ENCODE measurements at places on chromosomes 1 and 21.
A peak's percentile ranks its signal among the peaks of the same experiment; 100 is the strongest.

GRCh38 chr1:98493469-98493868 is 168.1 kb upstream of the SNX7 start:
- DNase-seq = no peak

DNA sequence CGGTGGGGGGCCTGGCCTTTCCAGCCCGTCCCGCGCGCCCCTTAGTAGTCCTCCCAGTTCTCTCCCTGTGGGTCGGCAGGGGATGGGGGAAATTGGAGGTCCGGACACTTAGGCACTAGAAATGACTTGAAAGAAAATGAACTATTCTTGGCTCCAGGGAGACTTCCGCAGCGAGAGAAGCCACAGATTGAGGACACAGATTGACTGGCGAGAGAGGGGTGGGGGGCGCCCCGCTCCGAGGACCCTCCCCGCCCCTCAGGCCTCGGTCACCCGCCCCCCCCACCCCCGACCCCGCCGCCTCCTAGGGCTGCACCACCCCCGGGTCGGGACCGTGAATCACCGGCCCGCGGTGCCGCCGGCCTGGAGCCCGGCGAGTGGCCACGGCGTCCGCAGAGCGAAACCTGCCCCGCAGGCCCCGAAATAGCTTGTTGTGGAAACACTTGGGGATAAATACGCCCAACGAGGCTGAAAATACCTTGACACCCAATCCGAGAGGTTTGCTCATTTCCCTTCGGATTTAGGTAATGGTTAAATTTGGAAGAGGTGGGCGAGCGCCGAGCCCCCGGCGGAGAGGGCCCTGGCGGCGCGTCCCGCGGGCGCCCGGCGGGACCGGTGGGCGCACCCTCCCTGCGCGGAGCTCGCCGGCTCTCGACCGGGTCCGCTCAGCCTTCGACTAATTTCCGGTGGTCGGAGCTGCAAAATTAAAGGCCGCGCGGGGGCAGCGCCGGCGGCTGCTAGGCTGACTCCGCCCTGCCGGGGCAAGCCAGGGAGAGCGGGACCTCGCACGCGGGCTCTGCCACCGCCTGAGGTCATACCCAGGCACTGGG is at the start of gene GFI1:
Gene GFI1 (minus strand): TSS at position 675 of the 827 bp plus-strand sequence. CDS start 3,438 bp downstream, outside the sequence.
- DNase-seq = peak; percentile 23

DNA sequence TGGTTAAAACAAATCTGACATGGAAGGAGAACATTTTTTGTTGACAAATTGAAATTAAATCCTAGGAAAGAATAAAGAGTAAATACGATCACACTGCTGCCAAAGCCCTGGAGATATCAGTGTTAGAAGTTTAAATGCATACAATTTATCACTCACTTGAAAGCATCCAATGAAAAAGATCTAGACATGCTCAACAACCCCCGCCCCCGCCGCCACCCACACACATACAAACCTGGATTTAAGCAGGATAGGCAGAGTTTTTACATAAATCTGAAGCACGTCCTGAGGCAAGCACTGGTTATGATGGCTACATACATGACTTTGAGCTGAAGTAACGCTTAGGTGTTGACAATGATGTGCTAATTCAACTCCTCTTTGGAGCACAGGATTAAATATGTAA is 58.5 kb downstream of the LYST start:
- DNase-seq = no peak

- DNase-seq = no peak
Observed at GRCh38 chr1:30726236-30726635, 2.9 kb upstream of the MATN1 start.

DNA sequence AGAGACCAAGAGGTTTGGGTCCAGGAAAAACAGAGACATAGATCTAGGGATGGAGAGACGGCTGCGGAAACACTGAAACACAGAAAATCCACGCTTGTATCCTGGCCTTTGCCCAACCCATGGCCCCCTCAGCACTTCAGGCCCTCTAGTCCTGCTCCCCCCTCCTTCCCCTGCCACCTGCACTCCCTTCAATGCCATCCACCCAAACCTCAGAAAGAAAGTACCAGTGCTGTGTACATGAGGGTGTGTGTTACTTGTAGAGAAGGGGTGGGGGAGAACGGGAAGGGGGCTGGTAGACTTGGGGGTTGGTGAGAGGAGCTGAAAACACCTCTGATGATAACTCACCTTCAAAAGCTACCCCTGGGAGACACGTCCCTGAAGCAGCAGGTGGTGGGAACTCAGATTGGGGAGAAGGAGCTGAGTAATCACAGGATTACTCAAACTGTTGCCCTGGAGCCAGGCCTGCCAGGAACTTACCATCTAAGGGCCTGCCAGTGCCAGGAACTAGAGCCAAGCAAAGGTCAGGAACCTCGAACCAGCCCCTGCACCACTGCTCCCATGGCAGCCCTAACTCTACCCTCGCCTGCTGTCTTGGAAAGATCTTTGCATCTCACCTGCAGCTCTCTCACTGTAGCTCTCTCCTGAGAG is 11.5 kb downstream of the RORC start:
- DNase-seq = no peak

DNA sequence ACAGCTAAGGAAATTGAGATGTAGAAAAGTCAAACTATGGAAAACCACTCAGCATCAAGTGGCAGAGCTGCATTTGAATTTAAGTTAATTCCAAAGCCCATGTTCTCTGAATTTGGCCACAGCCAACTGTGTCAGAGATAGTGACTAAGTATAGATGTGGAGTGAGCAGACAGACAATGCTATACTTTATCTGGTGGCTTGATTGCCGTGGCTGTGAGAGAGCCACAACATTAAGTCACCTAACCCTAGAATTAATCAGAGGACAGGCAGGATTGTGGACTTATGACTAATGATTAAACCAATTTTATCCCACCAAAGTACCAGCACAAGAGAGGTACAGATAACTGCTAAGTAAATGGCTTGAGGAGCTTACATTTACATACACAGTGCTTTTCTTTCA is 209.8 kb downstream of the TPR start:
- DNase-seq = no peak

- DNase-seq = peak; percentile 42
Observed at GRCh38 chr1:66478116-66478515, 55.8 kb upstream of the SGIP1 start.

- peak; percentile 77 for DNase-seq
Observed at GRCh38 chr1:15616373-15617172, 685 bp upstream of the DDI2 start.

DNA sequence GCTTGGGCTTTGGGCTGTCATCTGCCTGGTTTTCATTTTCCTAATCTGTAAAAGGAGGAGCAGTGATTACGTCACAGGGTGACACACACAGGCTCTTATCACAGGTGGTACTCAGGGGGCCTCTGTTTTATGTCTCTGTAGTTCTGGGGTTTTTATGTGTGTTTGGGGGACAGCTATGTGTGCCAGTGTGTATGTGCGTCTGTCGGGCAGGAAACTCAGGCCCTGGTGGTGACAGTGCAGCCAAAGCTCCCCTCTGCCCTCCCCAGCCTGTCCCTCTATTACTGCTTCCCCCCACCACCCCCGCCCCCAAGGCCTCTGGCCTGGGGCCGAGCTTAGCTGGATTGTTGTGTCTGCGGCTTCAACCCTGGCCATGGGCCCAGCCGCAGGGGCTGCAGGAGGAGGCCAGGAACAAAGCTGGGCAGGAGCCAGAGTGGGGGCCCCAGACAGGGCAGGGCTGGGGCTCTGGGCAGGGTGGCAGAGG is 13.3 kb downstream of the MFAP2 start:
- DNase-seq = peak; percentile 85

- DNase-seq = no peak
Observed at GRCh38 chr1:20997602-20998224, 179.0 kb downstream of the EIF4G3 start.

DNA sequence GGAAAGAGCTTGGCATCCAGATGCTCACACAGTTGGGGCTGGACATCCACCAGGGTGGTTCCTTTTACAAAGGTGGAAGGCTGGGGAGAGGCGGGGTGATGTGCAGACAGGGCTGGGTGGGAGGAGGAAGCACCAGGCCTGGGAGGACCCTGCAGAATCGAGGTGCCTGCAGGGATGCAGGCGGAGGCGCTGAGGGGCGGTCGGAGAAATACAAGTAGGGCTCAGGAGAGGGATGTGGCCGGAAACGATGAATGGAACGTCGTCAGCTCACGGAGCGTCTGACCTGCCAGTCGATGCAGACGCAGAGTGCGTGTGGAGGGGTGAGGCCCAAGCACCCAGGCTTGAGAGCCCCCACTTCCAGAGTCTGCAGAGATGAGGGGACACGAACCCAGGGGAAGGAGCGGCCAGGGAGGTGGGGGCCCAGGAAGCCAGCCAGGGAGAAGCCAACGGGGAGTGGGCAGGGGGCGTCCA is 63.4 kb downstream of the TRIM11 start:
- DNase-seq = no peak

DNA sequence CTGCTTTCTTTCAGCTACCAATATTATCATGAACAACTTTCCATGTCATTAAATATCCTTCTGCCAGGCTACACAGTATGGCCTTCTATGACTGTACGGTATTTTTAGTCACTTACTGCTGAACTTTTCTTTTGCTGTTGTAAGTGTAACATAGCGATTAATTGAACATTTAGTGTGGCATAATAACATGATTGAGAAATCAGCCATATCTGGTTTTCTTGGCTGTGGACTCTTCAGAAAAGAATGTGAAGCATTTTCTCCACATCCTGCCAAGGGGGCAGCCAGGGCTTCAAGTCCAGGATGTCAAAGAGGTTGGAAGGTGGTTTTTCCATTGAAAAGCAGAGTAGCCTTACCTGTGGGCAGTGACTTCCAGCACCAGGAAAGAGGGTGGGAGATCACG is 8.8 kb upstream of the AHCYL1 start:
- peak; percentile 88 for DNase-seq

GRCh38 chr1:200706111-200706814 is 32.4 kb upstream of the CAMSAP2 start:
- no peak for DNase-seq

GRCh38 chr1:58017641-58018040 is 528.9 kb downstream of the OMA1 start:
- DNase-seq = no peak

DNA sequence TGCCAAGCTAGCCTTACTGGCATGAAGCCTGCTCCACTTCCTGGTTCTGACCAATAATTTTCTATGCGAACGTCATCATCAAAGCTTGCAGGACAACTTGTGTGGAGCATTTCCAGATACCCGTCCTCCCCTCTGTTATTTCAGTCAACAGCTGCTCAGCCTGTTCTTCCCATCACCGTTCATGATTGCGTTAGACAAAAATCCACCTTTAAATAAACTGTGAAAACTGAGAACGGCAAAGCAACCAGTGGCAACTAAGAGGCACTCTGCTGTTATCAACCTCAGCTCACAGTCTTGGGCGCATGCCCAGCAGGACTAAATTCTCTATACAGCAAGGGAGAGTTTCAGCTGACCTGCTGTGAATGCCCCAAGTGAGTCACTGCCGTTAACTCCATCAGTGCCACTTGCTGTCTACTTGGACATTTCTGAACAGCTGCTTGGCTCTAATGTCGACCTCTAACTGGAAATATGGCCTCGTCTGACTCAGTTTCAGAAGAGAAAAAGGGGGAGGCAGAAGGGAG is 207.4 kb upstream of the RUNX1 start:
- peak; percentile 99 for DNase-seq

GRCh38 chr21:33668180-33668579 is 25.9 kb downstream of the ITSN1 start:
- no peak for DNase-seq

GRCh38 chr21:19218163-19218562 is 814.6 kb upstream of the TMPRSS15 start:
- no peak for DNase-seq

- no peak for DNase-seq
Observed at GRCh38 chr1:109816975-109817535, 53.3 kb upstream of the EPS8L3 start.

DNA sequence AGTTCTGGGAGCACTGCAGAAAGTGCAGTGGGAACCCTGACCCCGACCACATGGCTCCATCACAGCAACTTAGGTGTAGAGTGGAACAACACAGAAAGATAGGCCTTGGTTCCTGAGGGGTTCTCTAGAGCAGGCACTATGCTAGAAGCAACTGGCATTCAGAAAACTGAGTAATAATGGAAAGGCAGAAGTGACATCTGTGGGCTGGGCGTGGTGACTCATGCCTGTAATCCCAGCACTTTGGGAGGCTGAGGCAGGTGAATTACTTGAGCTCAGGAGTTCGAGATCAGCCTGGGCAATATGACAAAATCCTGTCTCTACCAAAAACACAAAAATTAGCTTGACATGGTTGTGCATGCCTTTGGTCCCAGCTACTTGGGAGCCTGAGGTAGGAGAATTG is 5.3 kb downstream of the MRPS15 start:
- no peak for DNase-seq

DNA sequence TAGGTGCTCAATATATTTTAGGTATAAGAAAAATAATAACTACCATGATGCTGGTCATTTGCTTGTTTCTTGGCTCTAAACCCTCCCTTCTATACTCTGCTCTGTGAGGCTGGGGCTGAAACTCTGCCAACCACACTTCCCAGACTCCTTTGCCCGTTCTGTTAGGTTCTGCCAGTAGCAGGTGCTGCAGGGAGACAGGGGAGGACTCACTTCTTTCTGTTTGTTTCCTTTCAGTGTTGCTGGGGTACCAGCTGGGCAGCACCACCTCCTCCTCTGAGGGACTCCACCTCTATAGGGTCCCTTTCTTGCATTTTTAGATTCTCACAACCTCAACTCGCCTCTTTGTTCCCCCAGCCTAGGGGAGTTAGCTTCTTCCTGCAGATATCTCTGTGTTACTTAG is 17.0 kb upstream of the SH2D2A start:
- DNase-seq = no peak

GRCh38 chr1:180269645-180270529 is 39.8 kb downstream of the LHX4 start:
- no peak for DNase-seq

DNA sequence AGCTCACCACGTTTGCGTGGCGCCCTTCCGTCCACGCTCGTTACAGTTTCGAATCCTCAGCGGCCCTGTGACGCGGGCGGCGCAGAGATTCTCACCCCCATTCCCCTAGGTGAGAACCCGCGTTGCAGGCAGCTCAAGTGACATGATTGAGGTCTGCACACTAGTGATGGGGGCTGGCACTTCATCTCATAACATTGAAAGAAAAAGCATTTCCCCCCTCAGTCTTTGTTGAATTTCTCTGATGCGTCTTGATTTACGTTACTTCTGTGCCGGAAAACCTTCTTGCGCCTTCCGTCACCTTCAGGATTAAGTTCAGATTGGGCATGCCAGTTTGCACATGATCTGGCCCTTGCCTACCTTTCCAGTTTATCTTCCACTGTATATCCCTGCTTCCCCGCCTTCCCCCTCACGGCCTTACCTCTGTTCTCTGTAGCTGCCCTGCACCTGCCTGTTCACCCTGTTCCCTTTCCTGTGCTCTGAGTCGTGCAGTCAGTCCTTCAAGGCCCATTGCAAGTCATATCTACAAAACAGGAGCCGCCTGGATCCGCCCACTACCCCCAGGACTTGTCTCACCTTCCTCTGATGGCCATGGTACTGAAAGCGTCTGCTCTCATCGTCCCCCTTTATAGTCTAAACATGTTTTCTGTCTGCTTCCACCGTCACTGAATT is 1.1 kb downstream of the CTPS1 start:
- peak; percentile 50 for DNase-seq

All from fibroblast of villous mesenchyme (primary cell).